ENCODE measurements at places on chromosomes 4 and X.
A peak's percentile ranks its signal among the peaks of the same experiment; 100 is the strongest.

- no peak for DNase-seq
Observed at GRCh38 chrX:44785652-44786051, 58.2 kb upstream of the DUSP21 start.

- DNase-seq = no peak
Observed at GRCh38 chr4:35025152-35025834, 1219.0 kb downstream of the ARAP2 start.

GRCh38 chr4:93299118-93299517 lies 529.4 kb upstream of the ATOH1 start:
- DNase-seq = no peak

DNA sequence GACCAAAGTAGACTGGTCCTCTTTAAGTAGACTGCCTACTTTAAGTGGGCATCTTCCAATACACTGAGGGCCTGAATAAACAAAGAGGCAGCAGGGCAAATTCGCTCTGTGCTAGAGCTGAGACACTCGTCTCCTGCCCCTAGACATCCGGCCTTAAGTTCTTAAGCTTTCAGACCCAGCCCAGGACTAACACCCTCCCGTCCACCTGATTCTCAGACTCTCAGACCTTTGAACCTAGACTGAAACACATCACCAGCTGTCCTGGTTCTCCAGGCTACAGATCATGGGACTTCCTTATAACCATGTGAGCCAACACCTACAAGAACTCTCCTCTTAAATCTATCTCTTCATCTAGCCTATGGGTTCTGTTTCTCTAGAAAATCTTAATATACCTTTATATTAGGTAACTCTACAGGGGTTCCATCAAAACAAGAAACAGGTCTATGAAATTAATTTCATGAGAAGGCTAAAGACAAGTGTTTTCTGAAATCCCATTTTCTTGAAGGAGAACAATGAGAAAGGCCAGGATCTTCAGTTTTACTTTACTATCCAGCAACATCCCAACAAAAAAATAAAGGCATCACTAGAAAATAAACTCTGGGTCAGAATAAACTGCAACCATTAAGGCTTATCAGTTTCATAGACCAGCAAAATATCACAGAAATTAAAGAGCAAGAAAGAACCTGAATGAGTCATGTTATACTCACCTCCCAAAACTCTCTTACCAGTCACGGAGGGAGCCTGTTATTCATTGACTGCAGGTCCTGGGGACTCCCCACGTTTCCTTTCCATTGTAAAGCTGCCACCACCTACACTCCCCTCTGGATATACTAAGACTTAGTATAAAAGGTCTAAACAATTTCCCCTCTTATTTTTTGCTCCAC lies 14.8 kb downstream of the ADGRA3 start:
- DNase-seq = no peak

DNA sequence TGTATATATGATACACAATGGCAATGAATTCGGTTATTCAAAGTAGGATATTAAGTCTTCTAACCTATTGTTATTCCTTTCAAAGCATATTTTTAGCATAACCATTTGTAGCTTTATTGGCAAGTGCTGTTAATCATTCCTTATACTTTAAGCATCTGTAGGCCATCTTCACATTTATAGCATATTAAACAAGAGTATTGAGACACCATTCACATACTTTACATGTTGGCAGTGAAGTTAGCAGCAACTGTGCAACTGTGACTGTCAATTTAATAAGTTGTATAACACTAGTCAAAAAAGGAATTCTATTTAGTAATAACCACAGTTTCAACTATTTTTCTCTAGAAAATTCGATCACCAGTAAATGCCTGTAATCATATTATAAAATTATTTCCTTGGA lies 107.3 kb upstream of the MYOZ2 start:
- no peak for DNase-seq

DNA sequence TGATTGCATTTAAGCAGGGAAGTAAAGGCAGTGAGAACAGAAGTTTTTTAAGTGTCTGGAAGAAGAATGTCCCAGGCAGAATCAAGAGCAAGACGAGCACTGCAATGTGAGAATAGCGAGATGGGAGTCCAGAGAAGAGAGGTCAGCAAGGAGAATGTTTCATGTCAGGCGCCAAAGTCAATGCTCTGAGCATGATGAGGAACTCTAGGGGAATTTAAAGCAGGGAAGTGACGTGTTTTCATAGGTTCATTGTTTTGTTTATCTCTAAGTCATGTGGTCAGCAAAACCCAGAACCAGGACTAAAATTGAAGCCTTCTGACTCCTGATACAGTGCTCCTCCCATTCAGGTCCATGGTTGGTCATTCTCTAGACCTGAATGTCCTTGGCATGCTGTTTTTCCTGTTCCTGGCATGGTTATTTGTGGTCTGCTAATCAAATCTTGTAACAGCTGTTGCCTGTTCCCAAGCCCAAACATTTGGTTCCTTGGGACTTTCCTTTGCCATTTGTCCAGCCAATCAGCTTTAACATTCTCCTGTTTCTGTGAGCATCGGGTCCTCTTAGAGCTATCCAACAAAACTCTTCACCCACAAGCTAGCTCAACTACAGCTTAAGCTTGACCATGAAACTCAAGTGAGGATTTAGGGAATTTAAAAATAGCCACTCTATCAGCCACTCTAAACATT lies 37.7 kb downstream of the PTCHD1 start:
- DNase-seq = no peak

DNA sequence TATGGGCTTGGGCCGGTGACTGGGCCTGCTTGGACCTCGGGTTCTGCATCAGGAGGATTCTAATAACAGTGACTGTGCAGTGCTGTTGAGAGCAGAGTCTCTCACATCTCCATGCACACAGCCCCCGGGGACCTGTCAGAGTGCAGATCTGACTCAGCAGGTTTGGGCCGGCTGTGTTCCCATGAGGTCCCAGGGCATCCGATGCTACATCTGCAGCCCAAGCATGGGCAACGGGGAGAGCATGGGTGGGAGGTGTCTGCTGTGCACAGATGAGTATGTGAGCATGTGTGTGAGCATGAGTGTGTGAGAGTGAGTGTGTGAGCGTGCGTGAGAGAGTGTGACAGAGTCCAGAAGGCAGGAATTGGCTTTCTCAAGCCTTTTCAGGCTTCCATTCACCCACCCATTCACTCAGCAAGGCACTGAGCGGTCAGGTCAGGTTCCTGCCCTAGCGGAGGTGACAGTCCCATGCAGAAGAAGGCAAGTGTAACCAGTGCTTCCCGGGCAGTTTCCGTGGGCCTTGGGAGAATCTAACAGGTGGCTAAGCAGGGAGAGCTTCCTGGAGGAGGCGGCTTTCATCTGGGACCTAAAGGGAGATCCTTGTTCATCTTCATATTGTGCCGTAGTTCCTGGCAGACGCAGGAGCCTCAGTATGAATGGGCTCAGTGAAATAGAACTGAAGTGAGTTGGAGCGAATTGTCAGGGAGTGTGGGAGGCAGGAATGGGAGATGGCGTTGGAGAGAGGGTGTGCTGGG lies 62.6 kb downstream of the SORCS2 start:
- no peak for DNase-seq

GRCh38 chr4:151304755-151305154 lies 20.6 kb downstream of the SH3D19 start:
- DNase-seq = no peak

- DNase-seq = no peak
Observed at GRCh38 chr4:27720010-27720766, 859.5 kb downstream of the STIM2 start.

DNA sequence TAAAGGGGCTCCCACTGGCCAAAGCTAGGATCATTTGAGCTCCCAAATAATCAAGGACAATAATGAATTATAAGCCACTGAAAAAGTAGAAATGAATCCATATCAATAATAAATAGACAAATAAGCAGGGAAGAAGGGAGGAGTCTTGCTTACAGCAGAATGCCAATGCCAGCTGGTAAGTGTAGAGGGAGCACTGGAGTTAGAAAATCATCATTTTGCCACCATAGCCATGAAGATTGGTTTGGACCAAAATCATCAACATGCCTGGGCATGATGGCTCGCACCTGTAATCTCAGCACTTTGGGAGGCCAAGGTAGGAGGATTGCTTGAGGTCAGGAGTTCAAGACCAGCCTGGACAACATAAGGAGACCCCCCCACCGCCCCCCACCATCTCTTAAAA lies 20.4 kb upstream of the SH3KBP1 start:
- DNase-seq = no peak

- DNase-seq = no peak
Observed at GRCh38 chr4:3512719-3513118, 19.5 kb downstream of the LRPAP1 start.

DNA sequence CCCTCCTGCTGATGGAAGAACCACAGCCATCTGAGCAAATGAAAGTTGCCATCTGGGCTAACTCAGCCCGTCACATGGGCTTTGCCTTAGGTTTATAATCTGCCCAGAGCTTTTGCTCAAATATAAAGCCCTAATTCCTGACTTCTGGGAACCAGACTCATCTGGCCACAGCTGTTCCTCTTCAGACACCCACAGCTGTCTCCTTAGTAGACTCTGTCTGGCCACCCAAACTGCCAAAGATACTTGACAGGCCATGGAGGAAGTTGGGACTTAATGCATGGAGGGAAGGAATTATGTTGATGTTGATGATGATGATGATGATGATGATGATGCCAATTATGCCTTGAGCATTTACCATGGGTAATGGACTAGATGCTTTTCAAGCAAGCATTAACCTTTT lies 8.0 kb downstream of the LGI2 start:
- no peak for DNase-seq

- no peak for DNase-seq
Observed at GRCh38 chrX:86171366-86171765, 23.1 kb downstream of the DACH2 start.

GRCh38 chr4:186298031-186298647 lies 32.1 kb downstream of the F11 start:
- no peak for DNase-seq

GRCh38 chrX:69389101-69389501 lies 115.0 kb upstream of the NALF2 start:
- no peak for DNase-seq

GRCh38 chr4:53043055-53043454 lies 180.9 kb downstream of the RASL11B start:
- no peak for DNase-seq

GRCh38 chrX:72123471-72124185 lies 8.1 kb downstream of the RTL5 start:
- DNase-seq = peak; percentile 52

DNA sequence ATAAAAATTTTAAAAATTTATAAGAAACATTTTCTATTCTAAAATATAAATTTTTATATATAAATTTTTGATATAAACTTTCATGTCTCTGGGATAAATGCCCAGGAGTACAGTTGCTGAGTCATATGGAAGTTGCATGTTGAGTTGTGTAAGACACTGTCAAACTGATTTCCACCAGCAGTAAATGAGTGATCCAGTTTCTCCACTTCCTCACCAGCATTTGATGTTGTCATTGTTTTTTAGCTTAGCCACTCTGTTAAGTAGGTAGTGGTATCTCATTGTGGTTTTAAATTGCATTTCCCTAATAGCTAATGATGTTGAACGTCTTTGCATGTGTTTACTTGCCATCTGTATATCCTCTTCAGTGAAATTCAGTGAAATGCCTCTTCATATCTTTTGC lies 66.5 kb downstream of the MAMLD1 start:
- DNase-seq = no peak

- no peak for DNase-seq
Observed at GRCh38 chrX:18465051-18465450, 39.6 kb downstream of the CDKL5 start.

DNA sequence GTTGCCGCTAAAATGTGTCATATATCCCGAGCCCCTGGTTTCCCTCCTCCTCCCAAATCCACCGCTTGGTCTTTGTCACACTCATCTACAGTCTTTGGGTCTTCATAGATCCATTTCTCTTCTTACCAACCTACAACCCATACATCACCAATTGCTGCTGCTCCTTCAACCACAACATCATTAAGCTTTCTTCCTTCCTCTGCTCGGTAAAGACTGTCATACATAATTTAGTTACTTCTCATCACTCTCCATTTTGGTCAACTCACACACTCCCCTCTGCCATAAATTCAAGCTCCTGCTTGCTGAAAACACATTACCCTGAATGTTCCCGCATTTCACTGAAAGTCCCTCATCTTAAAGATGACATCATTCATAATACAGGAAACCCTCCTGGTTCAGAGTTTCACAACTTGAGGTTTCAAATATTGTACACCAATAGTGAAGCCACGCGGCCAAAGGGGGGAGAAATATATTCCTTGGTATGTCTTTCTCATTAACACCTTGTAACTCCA lies 1.7 kb upstream of the DCTD start:
- DNase-seq = peak; percentile 62

GRCh38 chr4:107379054-107379869 lies 340.8 kb downstream of the PAPSS1 start:
- no peak for DNase-seq
